ENCODE measurements at places on chromosomes 11 and 22.

DNA sequence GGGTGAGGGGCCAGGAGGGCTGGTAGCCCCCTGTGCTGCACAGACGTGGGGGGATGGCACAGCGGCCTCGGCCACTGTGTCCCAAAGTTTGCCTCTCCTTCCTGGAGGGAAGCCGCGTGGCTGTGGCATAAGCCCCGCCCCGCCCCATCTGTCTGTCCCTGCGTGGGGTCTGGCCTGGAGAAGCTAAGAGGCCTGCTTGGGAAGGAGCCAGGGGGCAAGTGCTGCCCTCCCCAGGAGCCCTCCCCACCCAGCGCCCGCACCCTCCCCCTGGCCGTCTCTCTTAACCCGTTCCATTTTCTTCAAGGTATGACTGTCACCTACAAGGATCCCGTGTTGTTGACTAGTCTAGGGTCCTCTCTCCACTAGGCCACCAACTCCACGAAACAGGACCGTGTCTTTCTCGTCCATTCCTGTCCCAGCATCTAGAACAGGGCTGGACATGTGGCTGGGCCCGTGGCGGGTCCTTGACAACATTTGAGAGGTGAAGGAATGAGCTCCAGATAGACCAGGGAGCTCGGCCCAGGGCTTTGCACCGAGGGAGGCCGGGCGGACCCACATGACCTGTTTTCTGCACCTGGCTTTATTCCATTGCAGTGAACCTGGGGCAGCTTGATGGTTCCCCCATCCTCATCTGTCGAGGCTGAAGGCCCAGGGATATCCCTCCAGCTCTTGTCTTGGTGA lies 428.0 kb downstream of the TBC1D22A start:
- DNase-seq, result no peak

GRCh38 chr11:78595436-78596130 lies 20.9 kb upstream of the NARS2 start:
- DNase-seq, result no peak

GRCh38 chr22:30183861-30184278 lies 62.7 kb downstream of the LIF start:
- no peak for DNase-seq

DNA sequence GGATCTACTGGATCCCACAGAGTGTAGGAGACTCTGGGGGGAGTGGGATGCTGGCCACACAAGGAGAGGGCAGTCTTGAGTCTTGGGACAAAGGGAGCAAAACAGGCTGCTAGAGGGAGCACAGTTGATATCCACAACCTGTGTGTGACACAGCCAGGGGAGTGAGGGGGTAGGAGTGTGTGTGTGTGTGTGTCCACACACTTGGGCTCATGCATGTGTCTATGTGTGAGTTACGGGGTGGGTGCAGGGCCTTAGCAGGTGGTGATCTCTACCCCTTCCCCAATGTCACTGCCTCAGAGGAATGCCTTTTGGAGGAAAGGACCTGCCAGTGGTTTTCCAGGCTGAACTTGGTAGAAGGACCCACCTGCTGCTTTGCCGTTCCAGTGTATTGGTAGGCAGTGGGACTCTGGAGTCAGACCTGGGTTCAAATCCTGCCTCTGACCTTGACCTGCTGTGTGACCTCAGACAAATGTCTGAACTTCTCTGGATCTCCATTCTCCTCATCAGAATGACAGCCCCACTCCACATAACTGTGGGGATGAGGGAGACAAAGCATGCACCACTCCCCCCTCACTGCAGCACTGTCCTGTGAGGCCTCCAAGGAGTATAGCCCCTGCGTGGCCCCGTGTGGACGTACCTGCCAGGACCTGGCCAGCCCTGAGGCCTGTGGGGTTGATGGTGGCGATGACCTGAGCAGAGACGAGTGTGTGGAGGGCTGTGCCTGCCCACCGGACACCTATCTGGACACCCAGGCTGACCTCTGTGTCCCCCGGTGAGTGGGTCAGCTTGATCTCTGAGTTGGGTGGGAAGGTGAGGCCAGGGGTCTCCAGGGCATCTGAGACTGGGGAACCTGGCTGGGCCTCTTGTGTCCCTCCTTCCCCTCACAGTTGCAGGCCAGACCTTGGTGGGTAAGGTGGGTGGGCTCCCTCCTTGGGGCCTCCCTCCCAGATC lies 27.4 kb downstream of the OTOG start:
- no peak for DNase-seq

DNA sequence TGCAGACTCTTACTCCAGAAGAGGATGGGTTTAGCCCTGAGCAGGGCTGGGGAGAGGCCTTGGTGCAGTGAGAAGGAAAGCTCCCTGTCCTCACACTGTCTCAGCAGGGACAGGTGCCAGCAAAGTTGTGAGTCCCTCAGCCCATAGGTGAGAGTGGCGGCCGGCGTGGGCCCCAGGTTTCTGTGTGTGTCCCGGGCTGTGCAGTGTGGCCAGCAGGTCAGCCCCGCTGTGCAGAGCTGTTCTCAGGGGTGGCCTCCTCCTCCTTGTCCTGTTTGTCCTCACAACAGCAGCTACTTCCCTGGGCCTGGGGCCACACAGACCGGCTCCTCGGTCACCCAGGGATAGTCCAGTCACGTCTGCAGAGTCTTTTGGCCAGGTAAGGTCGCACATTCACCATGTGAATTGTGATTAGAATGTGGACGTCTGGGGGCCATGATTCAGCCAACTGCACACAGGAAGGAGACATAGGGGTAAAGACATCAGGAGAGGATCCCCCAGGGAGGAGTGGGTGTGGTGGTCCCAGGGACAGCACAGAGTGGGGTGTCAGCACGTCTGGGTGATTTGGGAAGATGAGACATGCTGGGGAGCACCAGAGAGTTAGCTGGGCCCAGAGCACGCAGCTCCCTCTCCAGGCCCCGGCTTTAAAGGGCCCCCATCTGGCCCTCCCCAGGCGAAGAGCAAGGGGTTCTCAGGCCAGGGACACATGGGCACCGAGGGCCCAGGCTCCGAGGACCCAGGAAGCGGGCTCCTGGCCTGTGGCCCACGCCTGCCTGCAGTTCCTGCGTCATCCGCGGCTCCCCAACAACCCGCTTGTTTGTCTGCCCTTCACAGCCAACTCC lies 81.6 kb downstream of the MYEOV start:
- DNase-seq, result no peak

- no peak for DNase-seq
Measured at GRCh38 chr11:115180272-115180671, 323.9 kb downstream of the CADM1 start.

- no peak for DNase-seq
Measured at GRCh38 chr11:617199-617911, 1.6 kb upstream of the IRF7 start.

- peak; percentile 85 for DNase-seq
Measured at GRCh38 chr11:12088047-12088481, 22.3 kb upstream of the MICAL2 start.

GRCh38 chr11:101915791-101916291 lies 481 bp downstream of the ANGPTL5 start:
- DNase-seq, result no peak

DNA sequence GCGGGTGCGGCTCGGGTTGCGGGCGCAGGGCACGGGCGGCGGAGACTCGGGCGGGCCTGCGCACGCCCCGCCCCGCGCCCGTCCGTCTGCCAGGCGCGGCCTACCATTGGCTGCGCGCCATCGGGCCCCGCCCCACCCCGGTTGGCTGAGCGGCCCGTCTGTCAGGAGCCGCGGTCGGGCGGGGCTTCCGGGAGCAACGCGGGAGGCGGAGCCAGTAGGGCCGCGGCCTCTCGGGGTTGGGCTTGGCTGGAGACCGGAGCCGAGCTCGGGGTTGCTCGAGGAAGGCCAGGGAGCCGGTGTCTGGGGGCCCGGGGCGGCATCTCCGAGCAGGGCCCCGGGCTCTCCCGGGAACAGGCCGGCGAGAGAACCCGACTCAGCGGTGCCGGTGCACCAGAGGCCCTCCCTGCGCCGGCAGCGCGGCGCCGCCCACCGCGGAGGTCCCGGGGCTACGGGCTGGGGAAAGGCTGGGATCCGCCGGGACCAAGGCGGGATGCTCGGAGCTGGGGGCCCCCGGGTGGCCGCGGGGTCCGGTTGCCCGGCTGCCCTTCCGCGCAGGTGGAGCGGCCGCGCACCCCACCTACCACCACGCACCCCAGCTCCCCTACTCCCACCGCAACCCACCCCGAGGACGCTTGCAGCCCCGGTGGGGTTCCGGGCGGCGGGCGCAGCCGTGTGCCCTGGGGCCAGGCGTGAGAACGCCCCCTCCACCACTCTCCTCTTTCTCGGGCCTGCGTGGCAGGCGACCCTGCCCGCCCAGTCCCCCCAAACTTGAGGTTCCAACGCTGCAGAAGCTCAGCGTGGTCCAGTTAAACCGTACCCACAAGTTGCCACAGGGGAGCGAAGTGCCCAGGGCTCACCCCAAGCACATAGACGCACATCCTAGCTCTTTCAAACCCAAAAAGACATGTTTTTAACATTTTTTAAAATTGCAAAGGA lies at the start of gene HRAS:
HRAS (minus strand) TSS at position 58 of the 936 bp plus-strand sequence.
- DNase-seq, result peak; percentile 93

DNA sequence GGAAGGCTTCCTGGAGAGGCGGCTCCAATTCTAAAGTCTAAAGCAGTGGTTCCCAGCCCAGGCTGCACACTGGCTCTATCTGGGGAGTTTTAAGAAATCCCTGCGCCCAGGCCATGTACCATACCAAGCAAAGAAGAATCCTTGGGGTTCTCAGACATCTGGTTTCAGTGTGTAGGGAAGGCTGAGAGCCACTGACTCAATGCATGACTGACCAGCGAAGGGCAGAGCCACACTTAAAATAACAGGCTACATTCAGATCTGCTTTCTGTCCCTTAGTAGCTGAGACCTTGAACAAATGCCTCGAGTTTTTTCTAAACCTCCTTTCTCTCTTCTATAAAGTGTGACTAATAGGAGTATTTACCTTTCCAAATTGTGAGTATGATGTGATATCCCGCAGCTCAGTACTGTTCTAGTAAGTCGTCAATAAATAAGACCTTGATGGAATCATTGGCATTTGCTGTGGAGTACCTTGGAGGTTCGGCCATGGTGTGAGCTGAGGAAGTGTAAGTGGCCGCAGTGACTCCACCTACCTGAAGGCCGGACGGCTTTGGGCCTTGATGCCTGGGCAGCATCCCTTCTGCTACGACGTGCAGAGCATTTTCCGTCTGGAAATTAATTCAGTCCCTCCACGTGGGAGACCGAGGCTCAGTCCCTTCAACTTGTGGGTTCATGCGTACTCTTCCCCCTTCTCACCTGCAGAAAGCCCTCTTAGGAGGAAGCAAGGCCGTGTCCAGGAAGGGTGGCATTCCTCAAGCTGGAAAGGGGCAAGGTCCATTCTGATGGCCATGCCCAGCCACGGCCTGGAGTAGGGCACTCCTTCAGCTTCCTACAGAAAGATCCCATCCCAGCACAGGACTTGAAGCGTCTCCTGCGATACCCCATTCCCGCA lies 25.1 kb downstream of the GLB1L2 start:
- no peak for DNase-seq

GRCh38 chr22:43624144-43624998 lies 187.7 kb downstream of the EFCAB6 start:
- no peak for DNase-seq

DNA sequence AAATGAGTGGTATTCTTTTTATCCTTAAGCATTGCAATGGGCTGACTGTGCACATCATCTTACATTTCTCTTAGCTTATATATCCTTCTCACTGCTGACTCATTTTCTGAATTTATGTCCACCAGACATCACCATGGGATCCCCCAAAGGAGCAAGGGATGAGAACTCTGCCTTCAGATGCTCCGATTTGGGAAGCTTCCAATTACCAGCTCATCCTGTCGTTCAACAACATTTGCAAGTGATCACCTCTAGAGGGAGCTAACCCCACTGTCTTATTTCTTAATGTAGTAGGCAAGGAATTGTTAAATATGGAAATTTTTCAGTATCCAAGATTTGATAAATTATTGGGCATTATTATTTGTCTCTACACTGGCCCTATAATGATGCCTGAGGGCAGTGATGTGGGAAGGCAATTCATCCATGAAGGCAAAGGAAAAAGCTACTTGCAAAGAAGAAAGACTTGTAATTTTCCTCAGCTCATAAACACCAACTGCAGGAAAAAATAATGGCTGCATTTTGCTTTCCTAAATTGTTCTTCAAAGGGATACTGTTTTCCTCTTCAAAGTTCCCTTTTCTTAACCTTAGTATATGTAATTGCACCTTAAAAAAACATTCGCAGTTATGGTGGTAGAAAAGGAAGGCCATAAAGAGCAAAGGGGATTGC lies 102.4 kb upstream of the FSHB start:
- DNase-seq, result peak; percentile 29

DNA sequence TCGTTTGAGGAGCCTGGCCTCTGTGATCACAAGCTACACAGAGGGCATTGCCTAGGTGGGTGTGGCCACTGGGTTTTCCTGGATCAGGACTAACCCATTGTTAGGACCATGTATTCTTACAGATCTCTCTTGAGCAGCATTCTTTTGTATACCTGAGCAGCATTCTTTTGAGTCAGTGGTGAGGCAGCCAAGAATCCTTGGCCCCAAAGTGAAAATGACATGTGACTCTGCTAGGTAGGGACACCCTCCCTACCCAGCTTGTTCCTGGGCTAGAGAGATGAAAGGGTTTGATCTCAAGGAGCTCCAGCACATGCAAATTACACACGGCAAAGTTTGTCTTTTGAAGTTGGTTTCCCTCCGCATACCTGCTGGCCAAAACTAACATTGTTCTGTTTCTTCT lies 55.0 kb upstream of the HORMAD2 start:
- no peak for DNase-seq

DNA sequence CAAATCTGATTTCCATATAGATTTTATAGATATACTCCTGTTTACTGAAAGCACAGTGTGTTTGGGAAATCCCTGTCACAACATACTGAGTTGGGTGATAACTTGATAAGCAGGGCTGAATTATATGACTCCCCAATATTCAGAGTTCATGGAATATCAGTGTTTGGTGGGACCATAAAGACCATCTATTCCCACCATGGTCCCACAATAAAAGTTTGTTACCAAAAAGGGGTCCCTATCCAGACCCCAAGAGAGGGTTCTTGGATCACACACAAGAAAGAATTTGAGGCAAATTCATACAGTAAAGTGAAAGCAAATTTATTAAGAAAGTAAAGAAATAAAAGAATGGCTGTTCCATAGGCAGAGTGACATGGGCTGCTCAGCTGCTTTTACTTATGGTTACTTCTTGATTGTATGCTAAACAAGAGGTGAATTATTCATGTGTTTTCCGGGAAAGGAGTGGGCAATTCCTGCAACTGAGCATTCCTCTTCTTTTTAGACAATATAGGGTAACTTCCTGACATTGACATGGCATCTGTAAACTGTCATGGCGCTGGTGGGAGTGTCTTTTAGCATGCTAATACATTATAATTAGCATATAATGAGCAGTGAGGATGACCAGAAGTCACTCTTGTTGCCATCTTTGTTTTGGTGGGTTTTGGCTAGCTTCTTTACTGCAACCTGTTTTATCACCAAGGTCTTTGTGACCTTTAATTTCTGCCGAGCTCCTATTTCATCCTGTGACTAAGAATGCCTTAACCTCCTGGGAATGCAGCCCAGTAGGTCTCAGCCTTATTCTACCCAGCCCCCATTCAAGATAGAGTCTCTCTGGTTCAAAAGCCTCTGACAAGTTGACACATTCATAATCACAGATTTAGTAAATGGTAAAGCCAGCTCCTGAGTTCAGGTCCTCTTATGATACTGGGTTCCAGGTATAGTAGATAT lies 240.6 kb upstream of the PDGFD start:
- DNase-seq, result no peak

- DNase-seq, result no peak
Measured at GRCh38 chr11:2385156-2386151, 8.3 kb downstream of the CD81 start.

- DNase-seq, result no peak
Measured at GRCh38 chr11:1521382-1522080, 35.0 kb upstream of the MOB2 start.
